C1 segment of cervical spinal cord (tissue), 14 donors: ENCODE measurements at places on chromosomes 12 and 14.

- no peak for DNase-seq
These were observed 286.6 kb upstream of the PWP1 start for GRCh38 chr12:107399046-107399445.

DNA sequence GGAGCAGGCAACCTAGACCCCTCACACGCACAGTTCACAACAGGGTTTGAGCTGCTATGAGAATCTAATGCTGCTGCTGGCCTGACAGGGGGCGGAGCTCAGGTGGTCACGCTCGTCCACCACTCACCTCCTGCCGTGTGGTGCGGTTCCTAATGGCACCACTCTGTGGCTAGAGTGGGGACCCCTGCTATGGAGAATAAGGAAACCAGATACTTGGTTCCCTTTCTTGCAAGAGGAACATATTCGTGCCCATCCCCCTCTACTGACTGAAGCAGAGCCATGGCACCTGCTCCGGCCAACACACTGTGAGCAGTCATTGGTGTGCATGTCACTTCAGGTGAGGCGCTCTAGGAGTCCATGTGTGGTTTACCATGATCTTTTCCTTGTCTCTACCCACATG, 30.4 kb upstream of the RIMBP2 start:
- DNase-seq = no peak

GRCh38 chr12:94566345-94566744, 84.0 kb downstream of the TMCC3 start:
- peak; percentile 45 for DNase-seq

- DNase-seq = no peak
These were observed 196.4 kb upstream of the G2E3 start for GRCh38 chr14:30362369-30363218.

DNA sequence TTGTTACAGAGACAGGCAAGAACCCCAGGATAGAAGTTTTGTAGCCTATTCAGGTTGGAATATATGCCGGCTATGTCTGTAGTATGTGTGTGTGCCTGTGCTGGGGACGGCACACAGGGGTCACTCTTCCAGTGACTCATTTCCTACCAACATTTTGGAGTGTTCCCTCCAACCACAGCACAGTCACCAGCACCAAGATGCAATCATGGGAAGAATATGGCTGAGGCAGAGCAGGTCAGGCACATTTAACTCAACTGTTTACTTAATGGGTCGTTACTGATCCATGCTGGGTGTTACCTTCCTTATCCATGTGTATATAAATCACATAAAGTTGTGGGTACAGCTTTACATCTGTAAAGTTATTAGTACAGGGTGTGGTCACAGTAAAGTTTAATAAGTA, 178.3 kb downstream of the PRKD1 start:
- no peak for DNase-seq

DNA sequence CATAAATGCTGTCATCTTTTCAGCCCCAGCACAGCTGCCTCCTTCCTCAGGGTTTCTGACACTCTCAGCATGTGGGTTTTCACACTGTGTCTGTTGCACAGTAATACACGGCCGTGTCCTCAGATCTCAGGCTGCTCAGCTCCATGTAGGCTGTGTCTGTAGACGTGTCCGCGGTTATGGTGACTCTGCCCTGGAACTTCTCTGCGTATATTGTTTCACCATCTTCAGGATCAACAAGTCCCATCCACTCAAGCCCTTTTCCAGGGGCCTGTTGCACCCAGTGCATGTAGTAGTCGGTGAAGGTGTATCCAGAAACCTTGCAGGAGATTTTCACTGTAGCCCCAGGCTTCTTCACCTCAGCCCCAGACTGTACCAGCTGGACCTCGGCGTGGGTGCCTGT, 1210.6 kb downstream of the TMEM121 start:
- DNase-seq = no peak

DNA sequence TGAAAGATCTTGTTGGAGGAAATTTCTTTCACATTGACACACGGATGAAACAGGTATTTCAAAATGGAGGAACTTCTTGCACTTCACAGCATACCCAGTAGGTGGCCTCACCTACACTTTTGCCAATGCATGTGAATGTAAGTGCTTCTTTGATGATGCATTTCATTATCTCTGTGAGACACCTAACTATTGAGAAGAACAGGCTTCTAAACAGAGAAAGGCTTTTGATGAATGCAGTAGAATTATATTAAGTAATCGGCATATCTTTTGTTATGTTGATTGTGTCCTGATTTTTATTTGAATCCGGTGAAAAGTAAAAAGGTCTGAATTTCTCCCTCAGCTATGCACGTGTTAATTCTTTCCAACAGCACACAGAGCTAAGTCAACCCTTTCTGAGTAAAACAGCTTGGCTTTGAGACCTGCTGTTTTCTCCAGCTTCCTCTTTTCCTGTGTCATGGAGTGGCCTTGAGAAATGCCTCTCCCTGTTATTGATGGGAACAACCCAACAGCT, 399.0 kb downstream of the NAV3 start:
- DNase-seq = no peak

DNA sequence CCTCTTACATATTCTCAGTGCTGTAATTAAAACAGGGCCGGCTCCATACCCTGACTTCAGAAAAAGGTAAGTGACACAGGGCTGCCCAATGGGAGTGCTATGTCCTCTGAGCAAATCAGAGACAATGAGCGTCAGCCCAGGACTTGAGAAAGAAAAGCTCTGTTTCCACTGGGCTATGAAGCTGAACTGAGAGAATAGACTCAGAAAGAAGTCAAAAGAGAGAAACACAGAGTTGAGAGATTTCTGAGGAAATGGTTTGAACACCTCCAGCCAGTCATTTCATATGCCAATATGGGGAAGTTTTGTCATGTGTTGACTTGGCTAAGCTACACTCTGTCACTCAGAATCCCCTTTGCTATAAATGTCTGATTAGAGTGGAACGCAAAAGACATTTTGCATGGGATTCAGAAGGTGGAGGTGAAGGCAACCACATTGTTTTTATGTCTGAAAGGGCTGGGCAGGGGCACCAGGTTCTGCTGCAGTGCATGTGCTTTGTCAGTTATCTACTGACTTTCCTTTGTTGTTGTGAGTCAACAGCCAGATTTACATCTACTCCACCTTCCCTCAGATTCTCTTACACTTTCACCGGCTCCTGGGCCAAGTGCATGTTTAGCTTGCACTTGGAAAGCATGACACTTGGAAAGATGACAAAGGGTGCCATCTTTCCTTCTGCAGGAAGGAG, 313.3 kb downstream of the DUSP6 start:
- no peak for DNase-seq

DNA sequence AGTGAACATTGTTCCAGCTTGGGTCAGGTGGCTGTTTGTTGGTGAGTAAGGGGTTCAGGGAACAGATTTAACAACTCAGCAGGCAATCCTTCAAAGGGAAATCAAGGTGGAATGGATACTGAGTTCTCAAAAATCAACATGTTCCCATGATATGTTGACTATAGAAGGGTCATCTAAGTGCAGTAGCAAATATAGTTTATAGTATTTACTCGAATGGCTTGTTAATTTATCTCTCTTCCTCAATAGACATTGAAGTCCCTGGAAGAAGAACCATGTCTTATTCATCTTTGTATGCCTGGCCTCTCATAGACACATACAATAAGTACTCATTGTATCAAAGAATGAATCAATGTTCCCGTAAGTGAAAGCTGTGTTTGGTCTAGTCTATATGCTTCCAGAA, 24.5 kb upstream of the DUSP6 start:
- DNase-seq = no peak

- no peak for DNase-seq
These were observed 1.2 kb downstream of the PXN start for GRCh38 chr12:120264086-120264903.

- DNase-seq = no peak
These were observed 508.5 kb downstream of the ETNK1 start for GRCh38 chr12:23133471-23133870.

GRCh38 chr12:107778383-107779025, 4.0 kb downstream of the ASCL4 start:
- DNase-seq = no peak

DNA sequence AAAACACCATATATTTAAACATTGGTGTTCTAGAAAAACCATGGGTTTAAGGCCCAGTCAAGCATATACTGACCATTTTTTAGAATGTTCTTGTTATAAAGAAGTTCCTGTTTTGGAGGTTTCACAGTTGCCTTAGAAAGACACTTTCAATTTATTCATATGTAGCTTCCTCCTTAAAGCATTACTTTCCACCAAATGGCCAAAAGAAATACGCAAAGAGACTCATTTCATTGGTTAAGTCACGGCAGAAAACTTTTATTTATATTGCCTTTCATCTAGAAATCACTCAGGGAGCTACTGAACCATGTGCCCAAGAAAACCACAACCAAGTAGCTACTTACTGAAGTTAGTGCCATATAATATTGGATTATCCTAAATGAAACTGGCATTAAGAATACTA, 40.0 kb downstream of the MYBPC1 start:
- DNase-seq = no peak

DNA sequence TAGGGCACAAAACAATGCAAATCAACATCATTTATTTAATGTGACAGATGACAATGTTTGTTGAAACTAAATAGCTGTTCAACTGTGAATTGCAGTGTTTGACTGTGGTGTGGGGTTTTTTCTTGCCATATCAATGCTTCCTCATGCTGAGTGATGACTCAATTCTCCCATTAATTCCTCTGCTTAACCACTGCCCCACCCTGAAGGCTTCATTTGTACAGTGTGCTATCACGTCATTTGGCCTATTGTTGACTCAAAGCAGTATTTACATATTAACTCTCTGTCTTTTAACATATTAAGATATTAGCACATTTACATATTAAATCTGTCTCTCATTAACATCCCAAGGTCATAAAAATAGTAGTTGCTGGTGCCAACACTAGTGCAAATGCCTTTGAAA, 164.8 kb upstream of the NRXN3 start:
- no peak for DNase-seq

- no peak for DNase-seq
These were observed 144.5 kb upstream of the SLC38A2 start for GRCh38 chr12:46516933-46517578.

GRCh38 chr14:33880330-33880729, 70.5 kb downstream of the EGLN3 start:
- no peak for DNase-seq

GRCh38 chr12:81329085-81329484, 251.2 kb downstream of the ACSS3 start:
- no peak for DNase-seq

- no peak for DNase-seq
These were observed 5.1 kb upstream of the CNIH1 start for GRCh38 chr14:54446161-54446693.

GRCh38 chr12:11701433-11701832, 52.0 kb downstream of the ETV6 start:
- DNase-seq = no peak

DNA sequence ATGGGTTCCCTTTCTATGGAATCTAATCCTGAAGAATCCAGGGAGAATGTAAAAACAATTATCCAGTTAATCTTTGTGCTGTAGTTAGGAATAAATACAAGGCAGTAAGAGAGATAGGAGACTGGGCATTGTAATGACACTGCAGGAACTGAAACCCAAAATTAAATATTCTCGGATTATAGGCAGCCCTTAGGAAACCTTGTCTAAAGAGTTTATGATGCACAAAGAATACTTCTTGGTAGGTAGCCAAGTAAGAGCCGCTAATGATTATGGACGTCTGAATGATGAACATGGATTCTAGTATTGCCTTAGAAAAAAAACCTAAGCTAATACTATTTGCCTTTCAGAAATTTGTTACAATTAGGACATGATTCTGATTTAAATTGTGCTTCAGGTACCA, 165.4 kb upstream of the LRIG3 start:
- DNase-seq = no peak

- DNase-seq = no peak
These were observed 613 bp downstream of the ARHGEF40 start for GRCh38 chr14:21070610-21071224.

GRCh38 chr14:30748343-30748742, 126.0 kb upstream of the COCH start:
- no peak for DNase-seq

- DNase-seq = no peak
These were observed 17.3 kb downstream of the TMED8 start for GRCh38 chr14:77359626-77360025.

GRCh38 chr14:89415159-89415558, 1.9 kb downstream of the FOXN3 start:
- DNase-seq = no peak

GRCh38 chr12:26271889-26272492, 76.6 kb downstream of the SSPN start:
- DNase-seq = peak; percentile 22

DNA sequence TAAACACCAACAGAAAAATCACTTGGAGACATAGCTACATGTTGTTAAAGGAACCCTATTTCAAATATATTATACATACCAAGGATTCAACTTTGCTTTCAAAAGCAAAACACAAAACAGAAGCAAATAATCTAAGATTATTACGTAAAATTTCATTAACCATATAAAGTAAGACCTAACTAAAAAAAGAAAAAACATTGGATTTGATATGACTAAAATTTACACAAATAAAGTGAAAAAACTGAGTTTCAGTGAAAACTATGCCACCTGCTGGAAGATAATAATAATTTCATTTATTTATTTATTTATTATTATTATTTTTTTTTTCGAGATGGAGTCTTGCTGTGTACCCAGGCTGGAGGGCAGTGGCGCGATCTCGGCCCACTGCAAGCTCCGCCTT, 45.2 kb downstream of the WDHD1 start:
- no peak for DNase-seq

DNA sequence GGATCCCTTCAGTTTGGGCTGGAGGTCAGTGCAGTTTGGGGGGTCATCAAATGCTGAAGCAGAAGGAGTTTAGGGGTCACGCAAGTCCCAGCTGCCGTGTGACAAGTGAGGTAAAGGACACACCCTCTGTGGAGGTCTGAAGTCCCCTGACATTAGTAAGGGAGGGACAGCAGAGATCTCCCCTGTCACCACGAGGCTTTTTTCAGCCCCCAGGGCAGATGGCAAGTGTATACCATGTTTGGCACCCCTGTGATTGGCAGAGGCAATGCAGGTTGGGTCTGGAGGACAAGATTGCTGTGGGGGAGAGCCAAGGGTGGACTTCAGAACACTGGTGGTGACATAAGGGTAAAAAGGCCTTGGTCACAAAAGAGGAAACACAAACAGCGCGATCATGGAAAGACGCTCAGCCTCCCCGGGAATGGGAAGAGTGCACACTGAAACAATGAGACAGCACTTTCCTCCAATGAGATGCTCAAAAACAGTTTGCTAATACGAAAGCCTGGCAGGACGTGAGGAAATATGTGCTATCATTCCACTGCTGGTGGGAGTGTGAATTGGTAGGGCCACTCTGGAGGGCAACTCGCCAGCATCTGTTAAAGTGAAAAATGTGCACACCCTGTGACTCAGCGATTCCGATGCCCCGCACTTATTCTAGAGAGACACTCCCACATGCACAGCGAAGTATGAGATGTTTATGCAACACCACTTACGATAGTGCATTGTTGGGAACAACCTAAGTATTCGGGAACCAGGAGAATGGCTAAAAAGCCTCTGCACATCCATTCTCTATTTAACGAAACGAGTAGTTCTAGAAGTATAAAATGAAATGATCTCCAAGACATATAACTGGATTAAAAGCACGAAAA, 14.4 kb upstream of the CD27 start:
- DNase-seq = no peak

DNA sequence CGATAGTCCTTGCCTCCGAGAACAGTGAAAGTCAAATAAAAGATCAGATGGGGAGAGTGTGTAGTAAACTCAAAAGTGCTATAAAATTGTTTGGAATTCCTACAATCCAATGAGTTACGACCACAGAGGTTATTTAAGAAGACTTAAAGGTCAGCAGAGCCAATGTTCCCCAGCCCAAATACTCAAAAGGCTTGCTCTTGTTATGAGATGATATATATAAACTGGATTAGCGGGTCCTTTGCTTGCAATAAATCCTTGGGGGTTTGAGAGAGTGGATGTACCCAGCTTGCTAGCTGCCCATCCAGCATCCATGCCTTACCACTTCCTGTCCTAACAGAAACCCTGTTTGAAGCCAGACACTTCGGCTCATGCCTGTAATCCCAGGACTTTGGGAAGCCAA, 29.0 kb upstream of the MED13L start:
- DNase-seq = no peak
